ENCODE measurements at places on chromosomes 7 and 10.

DNA sequence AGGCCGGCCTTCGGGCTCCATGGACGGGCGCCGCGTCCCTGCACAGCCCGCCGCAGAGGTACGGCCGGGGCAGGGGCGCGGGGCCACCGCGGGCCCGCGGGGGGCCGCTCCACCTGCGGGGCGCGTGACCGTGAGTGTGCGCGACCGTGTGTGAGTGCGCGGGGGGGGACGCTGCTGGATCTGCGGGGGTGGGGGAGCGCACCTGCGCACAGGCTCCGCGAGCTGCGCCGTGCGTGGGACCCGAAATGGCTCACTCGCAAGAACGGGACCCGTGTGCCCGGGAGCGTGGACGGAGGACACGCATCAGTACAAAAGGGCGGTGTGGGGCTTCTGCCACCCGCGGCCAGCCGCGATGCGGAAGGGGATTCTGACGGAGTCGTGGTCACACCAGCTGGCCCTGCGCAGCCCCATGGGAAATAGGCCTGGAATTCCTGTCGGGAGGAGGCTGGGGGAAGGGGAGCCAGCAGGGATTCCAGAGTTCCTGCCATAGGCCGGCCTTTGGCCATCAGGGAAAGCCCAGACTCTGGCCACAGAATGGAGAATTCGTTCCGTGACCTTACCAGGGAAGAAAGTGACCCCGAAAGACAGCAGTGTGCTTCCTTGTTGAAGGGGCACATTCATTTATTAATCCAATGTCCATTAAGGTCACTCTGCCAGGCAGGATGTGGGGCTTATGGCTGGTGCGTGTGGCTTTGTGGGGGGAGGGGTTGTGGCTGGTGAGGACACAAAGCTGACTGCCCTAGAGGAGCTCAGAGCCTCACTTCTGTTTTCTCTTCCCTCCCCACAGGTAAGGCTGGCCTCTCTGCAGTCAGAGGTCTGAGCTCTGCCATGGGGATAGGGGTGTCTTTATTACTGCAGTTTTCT is 494 bp downstream of the REPIN1 start:
- peak; percentile 93 for DNase-seq

GRCh38 chr7:9557853-9558252 is 1124.4 kb downstream of the NXPH1 start:
- DNase-seq = no peak

GRCh38 chr10:51705774-51706173 is 6.4 kb upstream of the CSTF2T start:
- no peak for DNase-seq

GRCh38 chr7:23915236-23915635 is 205.2 kb downstream of the STK31 start:
- DNase-seq = no peak

GRCh38 chr7:55878691-55879090 is 8.6 kb upstream of the ZNF713 start:
- DNase-seq = no peak

DNA sequence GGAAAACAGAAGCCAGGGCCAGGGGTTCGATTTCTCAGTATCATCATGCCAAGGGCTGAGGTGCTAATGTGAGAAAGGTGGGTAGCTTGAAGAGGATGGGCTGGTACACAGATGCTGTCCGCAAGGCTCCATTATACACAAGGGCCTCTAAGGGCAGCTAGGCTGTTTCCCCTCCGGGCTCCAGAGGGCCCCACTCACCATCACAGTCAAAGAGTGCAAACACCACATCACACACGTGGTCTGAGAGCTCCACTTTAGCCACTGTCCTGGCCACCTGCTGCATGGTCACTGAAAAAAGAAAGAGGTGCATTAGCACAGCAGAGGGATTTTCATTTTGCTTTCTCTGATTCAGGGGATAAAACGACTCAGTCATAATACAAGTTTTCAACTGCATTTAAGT is 20.9 kb upstream of the DNAJB12 start:
- no peak for DNase-seq

GRCh38 chr10:114718374-114718773 is 60.3 kb upstream of the ABLIM1 start:
- no peak for DNase-seq

- DNase-seq = no peak
These were observed 9.1 kb downstream of the ALKBH4 start for GRCh38 chr7:102455596-102455995.

DNA sequence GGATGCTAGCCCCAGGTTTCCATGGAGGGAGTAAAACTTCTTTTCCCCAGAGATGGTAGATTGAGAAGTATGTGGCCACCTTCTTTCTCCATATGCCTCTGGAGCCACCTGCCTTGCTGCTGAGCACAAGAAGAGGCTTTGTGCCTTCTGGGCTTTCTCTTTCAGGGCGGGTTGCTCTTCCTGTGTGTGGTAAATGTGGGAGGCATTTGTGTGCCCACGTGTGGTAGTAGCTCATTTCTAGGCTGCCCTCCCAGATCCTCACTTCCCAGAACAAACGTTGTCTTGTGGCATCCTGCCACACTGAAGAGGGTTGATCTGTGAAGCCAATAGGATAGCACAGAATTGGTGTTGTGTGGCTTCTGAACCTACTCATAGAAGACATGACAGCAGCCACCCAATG is 342.0 kb upstream of the PODXL start:
- no peak for DNase-seq

GRCh38 chr7:87475359-87476178 is at the start of gene ABCB4:
TSS of gene ABCB4 (minus strand) at chr7:87475680. CDS start at chr7:87475465, 215 bp downstream.
- DNase-seq = no peak

- DNase-seq = no peak
These were observed 15.0 kb downstream of the TSPAN33 start for GRCh38 chr7:129159539-129159938.

- peak; percentile 50 for DNase-seq
These were observed 172.3 kb downstream of the CACNB2 start for GRCh38 chr10:18312374-18313139.

DNA sequence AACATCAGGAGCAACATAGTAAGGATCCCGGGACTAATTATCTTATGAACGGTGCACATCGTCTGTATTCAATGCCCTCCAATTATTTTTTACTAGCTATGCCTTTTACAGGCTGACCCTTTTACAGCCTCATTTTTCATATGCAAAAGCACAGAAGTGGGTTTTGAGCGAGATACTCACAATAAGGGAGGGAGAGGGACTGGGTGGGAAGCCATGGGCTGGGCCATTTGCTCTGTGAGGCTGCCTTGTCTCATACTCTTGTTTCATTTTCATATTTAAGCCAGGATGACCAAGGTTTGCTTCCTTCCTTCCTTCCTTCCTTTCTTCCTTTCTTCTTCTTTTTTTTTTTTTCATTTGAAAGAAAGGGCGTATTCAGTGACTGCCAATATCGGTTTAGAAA is 259.3 kb downstream of the TRIL start:
- DNase-seq = no peak

- DNase-seq = no peak
These were observed 150.2 kb downstream of the SEC23IP start for GRCh38 chr10:120042705-120043104.

DNA sequence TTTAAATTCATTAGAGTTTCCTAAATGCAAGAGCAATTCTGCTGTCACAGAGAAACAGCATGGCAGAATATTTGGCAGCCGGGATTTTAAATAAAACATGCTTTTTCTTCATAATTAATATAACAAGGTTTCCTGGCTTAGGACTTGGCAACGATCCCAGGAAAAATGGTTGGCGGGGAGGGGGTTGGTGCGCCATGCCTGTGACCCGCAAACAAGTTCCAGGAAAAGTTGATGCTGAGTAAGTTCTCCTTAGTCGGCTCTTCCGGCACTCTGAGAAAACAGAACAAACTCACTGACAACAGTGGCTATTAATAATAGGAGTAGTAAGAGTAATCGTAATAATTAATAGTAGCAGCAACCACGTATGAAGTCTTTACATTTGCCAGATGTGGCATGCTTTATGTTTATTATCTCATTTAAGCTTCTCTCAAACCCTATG is 4.6 kb downstream of the HABP2 start:
- no peak for DNase-seq

DNA sequence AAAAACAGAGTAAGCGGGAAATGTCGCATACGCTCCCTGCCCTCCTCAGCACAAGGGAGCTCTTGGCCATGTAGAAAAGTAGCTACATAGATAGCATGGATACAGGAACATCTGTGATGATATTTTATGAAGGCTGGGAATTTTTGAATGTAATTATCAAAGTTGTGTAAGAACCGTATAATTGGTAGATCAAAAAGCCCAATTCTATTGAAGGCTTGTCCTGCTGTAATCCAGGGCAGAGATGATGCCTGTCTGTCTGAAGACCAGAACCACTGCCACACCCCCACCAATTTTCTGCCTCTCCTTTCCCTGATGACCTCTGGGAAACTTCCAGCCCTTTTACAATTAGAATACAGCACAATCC is 51.4 kb downstream of the ZRANB1 start:
- no peak for DNase-seq

- DNase-seq = no peak
These were observed 391.3 kb downstream of the DNAJB6 start for GRCh38 chr7:157727964-157728615.

DNA sequence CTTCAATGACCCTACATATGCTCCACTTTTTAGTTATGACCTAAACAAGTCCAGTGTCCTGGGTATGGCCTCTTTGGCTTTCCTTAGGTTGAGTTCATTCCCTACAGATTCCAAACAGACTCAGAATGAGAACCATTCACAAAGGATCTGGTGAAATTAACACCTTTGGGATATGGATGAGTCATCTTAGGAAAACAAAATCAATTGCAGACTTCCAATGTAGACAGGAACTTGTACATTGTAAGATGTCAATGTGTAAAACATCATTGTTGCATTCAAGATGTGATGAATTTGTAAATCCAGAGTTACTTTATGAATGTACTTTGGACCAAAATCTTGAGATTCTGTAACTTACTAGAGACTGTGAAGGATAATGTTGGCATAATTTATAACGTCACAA is 43.4 kb upstream of the HECTD2 start:
- no peak for DNase-seq

- DNase-seq = no peak
These were observed 22.4 kb upstream of the C10orf71 start for GRCh38 chr10:49276596-49276995.

All from hepatic stellate cell (primary cell).